Progenitor cell of endocrine pancreas (in vitro differentiated cells): ENCODE measurements at places on chromosomes 4 and X. TPM values are rescaled to one million over a fixed set of nuclear protein-coding genes. Genes with fewer than 3 reads are reported as not detected.
A peak's percentile ranks its signal among the peaks of the same experiment; 100 is the strongest.

- H3K36me3 ChIP-seq = no peaks in the 10 kb centered on the region
- no peaks in the 10 kb centered on the region for H3K27me3 ChIP-seq
- peak overlapping the region; percentile 3 for H3K27ac ChIP-seq
- no peak for DNase-seq
- no peak overlapping the region for H3K4me3 ChIP-seq
Measured at GRCh38 chrX:110420771-110421499, 62.3 kb downstream of the RTL9 start.

DNA sequence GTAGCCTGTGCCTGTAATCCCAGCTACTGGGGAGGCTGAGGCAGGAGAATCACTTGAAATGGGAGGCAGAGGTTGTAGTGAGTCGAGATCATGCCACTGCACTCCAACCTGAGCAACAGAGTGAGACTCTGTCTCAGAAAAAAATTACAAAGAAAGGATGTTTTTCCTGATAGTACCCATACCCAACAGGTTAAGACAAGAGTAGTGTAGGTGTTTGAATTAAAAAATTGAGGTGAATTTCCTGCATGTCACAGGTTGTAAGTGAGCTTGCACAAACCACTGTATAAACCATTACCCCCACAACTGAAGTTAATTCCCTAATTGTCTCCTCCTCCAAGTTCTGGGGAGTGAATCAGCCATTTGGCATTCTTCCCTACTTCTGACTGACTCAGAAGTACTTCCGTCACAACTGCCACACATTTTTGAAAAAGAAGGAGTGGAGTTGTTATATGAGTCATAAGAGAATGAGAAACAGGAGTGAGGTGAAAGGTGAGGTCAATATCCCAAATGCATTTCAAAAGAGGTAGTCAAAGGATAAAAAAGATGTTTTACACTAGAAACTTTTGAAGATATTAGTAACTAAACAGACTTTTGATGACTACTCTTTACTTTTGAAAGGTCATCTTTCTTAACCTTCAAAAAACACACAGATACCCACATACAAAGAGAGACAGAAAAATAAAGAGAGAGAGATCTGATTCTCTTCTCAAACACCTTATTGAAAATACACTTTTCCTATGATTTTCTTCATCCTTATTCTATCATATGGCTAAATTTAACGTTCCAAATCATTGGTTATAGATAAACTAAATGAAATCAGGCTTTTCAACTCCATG is 134.5 kb downstream of the BTC start:
- H3K4me3 ChIP-seq = no peak overlapping the region
- H3K27me3 ChIP-seq = no peaks in the 10 kb centered on the region
- peaks cover 6% of the 10 kb centered on the region for H3K4me1 ChIP-seq
- no peaks in the 10 kb centered on the region for H3K36me3 ChIP-seq
- peak overlapping the region; percentile 65 for H3K27ac ChIP-seq

DNA sequence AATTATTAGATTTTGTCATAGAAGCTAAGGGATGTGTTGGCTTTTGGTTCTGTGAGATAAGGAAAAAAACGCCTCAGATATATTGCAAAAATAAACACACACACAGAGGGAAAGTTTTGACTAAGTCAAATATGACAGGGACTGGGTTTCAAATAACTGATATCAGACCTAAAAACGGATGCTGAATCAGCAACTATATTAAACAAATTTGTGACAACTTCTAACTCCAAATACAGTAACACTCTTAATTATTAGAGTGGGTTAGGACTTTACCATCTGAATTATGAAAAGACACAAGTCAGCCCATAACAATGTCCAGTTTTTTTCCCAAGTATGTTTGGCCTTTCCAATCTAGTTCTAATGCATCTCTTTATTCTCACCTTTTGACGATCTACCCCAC is 2693.1 kb downstream of the ARAP2 start:
- DNase-seq = no peak
- no peaks in the 10 kb centered on the region for H3K36me3 ChIP-seq
- no peaks in the 10 kb centered on the region for H3K27me3 ChIP-seq

DNA sequence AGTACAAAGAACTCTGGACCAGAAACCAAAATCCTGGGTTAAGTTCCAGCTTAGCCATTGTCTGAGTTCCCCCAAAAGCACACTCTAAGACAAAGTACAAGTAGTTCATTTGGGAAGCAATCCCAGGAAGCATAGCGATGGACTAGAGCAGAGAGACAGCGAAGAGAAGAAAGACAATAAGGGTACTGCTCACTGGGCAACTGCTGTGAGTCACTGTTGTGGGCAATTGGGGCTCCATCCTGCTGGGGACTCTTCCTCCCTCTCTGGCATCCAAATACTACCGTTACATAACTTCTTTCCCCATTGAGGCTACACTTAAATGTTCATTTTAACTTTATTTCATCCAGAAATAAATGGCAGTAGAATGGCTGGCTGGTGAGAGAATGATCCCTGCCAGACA is 14.1 kb downstream of the SRPX start:
- no peaks in the 10 kb centered on the region for H3K27me3 ChIP-seq
- no peak overlapping the region for H3K27ac ChIP-seq

GRCh38 chr4:158904815-158905214 is 136.0 kb downstream of the FNIP2 start:
- DNase-seq = no peak
- H3K36me3 ChIP-seq = peaks cover 25% of the 10 kb centered on the region
- H3K27me3 ChIP-seq = no peaks in the 10 kb centered on the region

- DNase-seq = no peak
- no peak overlapping the region for H3K27ac ChIP-seq
- no peak overlapping the region for H3K4me3 ChIP-seq
- peaks cover 40% of the 10 kb centered on the region for H3K36me3 ChIP-seq
- no peaks in the 10 kb centered on the region for H3K4me1 ChIP-seq
- no peaks in the 10 kb centered on the region for H3K27me3 ChIP-seq
Measured at GRCh38 chrX:135324463-135324862, 15.2 kb downstream of the ETDC start.

DNA sequence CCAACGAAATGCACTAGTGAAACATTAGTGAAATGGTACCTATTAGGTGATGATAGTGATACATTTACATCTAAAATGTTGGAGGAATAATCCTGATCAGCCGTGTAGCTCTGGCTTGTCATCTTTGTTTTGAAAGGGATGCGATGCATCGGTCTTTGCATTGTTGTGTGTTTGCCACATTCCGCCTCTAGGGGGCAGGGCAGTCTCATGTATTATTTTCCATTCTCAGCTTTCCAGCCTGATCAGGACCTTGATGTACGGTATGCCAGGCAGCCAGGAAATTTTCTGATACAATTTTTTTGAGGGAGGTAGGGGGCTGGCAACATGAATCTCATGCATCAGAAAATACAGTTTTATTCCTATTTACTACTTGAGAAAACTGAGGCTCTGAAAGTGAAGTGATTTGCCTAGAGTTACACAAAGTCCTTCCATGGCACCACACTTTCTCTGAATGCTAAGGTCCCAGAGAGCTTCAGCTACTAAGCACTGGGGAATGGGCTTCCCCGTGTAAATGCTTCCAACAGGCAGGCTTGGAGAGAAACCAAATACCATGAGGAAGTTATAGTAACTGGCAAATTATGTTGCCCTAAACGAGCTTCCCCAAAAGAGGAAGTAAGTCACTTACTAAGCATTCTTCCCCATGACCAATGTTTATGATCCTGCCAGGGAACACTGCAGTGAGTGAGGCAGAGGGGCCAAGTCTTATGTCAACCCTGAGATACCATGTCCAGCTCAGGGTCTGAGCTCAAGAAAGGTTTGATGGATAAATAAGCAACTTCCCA is 31.8 kb upstream of the IQSEC2 start:
- no peaks in the 10 kb centered on the region for H3K36me3 ChIP-seq
- no peaks in the 10 kb centered on the region for H3K27me3 ChIP-seq
- no peak overlapping the region for H3K27ac ChIP-seq
- peak; percentile 49 for DNase-seq

GRCh38 chr4:154528869-154529268 is 21.3 kb downstream of the PLRG1 start:
- H3K27ac ChIP-seq = no peak overlapping the region
- no peaks in the 10 kb centered on the region for H3K36me3 ChIP-seq
- H3K4me1 ChIP-seq = no peaks in the 10 kb centered on the region
- H3K27me3 ChIP-seq = peaks cover 15% of the 10 kb centered on the region

DNA sequence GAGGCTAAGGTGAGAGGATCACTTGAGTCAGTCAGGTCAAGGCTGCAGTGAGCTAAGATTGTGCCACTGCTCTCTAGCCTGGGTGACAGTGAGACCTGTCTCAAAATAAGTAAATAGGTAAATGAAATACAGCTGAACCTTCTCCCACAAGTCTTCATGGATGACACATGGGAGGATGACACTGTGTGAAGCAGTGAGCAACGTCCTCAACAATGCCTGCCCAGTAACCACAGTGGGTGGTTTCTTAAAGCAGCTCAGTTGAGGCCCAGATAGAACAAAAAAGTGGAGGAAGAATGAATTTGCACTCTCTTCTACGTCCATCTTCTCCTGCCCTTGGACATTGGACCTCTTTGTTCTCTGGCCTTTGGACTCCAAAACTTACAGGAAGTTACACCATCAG is 52.7 kb downstream of the MSX1 start:
- no peaks in the 10 kb centered on the region for H3K36me3 ChIP-seq
- DNase-seq = no peak
- no peaks in the 10 kb centered on the region for H3K4me1 ChIP-seq
- H3K27me3 ChIP-seq = peaks cover 59% of the 10 kb centered on the region
- H3K4me3 ChIP-seq = no peak overlapping the region

- peaks cover 1% of the 10 kb centered on the region for H3K4me1 ChIP-seq
- H3K27me3 ChIP-seq = no peaks in the 10 kb centered on the region
- H3K27ac ChIP-seq = no peak overlapping the region
- no peak overlapping the region for H3K4me3 ChIP-seq
Measured at GRCh38 chrX:18828832-18829404, 121.5 kb downstream of the PPEF1 start.

DNA sequence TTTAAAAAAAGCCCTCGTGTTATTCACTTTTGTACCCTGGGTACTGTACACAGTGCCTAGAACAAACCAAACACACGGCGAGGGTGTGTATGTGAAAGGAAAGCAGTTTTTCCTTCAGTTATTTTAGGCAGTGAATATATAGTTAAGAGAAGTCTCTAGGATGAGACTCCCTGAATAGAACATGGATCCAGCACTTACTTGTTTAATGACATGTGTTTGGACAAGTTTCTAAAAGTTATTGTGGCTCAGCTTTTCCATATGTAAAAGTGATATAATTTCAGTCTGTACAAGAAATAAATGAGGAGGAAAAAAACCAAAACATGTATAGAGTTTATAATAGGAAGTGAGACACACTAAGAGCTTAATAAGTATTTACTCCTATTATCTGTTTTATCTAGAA is 273.2 kb downstream of the ADGRL3 start:
- peaks cover 9% of the 10 kb centered on the region for H3K4me1 ChIP-seq
- H3K27ac ChIP-seq = no peak overlapping the region
- H3K27me3 ChIP-seq = no peaks in the 10 kb centered on the region

- DNase-seq = no peak
- no peaks in the 10 kb centered on the region for H3K27me3 ChIP-seq
- peaks cover 7% of the 10 kb centered on the region for H3K4me1 ChIP-seq
- H3K27ac ChIP-seq = no peak overlapping the region
- H3K4me3 ChIP-seq = no peak overlapping the region
Measured at GRCh38 chrX:10676235-10676957, 56.0 kb upstream of the MID1 start.

DNA sequence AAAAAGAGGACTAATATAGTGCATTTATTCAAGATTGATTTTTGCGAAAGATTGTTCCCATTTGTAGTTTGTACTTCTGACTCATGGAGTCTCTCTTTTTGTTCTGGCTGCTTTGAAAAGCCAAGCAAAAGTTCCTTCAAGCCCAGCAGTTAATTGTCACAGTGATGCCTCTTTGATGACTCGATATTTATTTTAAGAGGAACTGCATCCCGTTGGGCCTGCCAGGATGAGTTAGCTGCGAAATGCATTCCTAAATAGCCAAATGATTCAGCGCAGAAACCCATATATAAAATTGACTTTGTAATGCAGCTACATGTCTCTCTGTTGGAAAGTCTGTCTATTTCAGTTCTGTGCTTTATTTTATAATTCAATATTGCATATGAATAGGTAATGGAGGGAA is 295.1 kb downstream of the GBA3 start:
- H3K4me3 ChIP-seq = no peak overlapping the region
- no peaks in the 10 kb centered on the region for H3K36me3 ChIP-seq
- H3K27me3 ChIP-seq = no peaks in the 10 kb centered on the region
- H3K4me1 ChIP-seq = no peaks in the 10 kb centered on the region
- DNase-seq = no peak

- peaks cover 22% of the 10 kb centered on the region for H3K4me1 ChIP-seq
- H3K36me3 ChIP-seq = peaks cover 13% of the 10 kb centered on the region
- DNase-seq = peak; percentile 76
- no peaks in the 10 kb centered on the region for H3K27me3 ChIP-seq
- H3K4me3 ChIP-seq = peak within 1 kb of the TSS; percentile 87
- peak within 1 kb of the TSS; percentile 99 for H3K27ac ChIP-seq
Measured at GRCh38 chr4:140756319-140757231, at the start of gene TBC1D9. TSS of gene TBC1D9 (minus strand) at chr4:140756385. CDS start at chr4:140756045, 340 bp downstream.

DNA sequence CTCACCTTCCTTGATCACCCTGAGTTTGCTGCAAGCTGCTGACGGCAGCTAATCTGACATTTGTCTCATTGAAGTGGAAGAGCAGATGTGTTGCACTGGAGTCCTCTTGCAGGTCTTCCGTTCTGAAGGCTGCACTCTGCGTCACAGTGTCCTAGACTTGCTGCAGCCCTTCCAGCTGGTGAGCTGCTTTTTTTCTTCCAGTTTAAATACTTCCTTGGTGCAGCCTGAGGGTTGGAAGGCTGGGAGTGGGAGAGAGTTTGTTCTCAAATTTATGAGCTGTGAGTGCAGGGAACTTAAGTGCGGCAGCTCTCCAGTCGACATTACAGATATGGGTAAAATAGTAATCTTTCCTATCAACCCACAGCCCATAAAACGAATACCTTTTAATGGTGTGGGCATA is 303.6 kb upstream of the FAT1 start:
- no peaks in the 10 kb centered on the region for H3K27me3 ChIP-seq
- no peak overlapping the region for H3K4me3 ChIP-seq
- no peak for DNase-seq
- no peak overlapping the region for H3K27ac ChIP-seq

DNA sequence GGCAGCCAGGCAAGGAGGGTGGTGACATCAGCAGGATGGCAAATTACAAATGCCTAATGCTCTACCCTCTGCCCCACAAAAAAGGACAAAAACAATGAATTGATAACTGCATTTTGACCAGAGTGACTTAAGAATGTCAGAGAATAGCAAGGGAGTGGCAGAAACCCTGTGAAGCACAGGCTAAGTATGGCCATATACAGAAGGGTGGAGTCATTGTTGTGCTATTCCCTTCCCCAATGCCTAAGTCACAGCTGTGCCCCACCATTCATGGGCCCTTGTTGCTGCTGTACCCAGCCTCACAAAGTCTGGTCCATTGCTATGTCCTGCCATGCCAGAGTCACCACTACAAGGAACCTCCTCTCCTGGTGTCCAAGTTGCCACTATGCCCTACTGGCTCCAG is 123.1 kb downstream of the NEK1 start:
- H3K27me3 ChIP-seq = no peaks in the 10 kb centered on the region
- no peak for DNase-seq
- H3K27ac ChIP-seq = no peak overlapping the region
- peaks cover 16% of the 10 kb centered on the region for H3K36me3 ChIP-seq

Gene CXCL6
- 0.44 and 1.1 TPM in 2 replicates for total RNA-seq

Gene GUCY1B1
- total RNA-seq = 1.5 and 1.9 TPM in 2 replicates

Gene TSPAN7
- total RNA-seq = 21.1 and 21.8 TPM in 2 replicates

Gene UGT2B10
- not detected in 2 replicates for total RNA-seq

Gene IL9R
- 0.13 TPM in 1 of 2 replicates, not detected in the other for total RNA-seq

Gene OCIAD1
- 145 and 150 TPM in 2 replicates for total RNA-seq

Gene GLRB
- total RNA-seq = 9.3 and 11.9 TPM in 2 replicates

Gene ARR3
- total RNA-seq = not detected in 2 replicates
